T-cell (primary cell): ENCODE measurements at places on chromosomes 1 and 21. TPM values are rescaled to one million over a fixed set of nuclear protein-coding genes. Genes with fewer than 3 reads are reported as not detected.

GRCh38 chr1:70431874-70432273, 20.8 kb downstream of the CTH start:
- no peak overlapping the region for H3K4me3 ChIP-seq
- H3K36me3 ChIP-seq = peaks cover 4% of the 10 kb centered on the region
- no peaks in the 10 kb centered on the region for H3K4me1 ChIP-seq
- no peaks in the 10 kb centered on the region for H3K27me3 ChIP-seq
- DNase-seq = no peak

DNA sequence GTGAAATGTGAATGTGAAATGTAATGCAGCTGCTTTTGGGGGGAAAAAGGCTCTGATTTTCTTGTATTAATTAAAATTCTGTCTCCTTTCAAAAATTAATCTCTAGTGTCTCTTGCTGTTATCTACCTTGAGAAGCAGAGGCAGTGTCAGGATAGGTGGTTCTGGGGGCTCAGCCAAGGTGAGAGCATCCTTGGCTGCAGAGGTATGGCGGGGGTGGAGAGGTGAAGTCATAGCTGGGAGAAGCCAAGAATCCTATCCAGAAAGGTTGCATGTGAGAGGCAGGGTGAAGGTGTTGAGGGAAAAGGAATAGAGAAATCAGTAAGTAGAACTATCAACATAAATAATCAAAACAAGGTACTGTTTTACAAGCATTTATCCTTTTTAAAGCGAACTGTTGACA, 181.2 kb downstream of the CACNA1E start:
- H3K27me3 ChIP-seq = no peaks in the 10 kb centered on the region
- no peak for DNase-seq
- H3K27ac ChIP-seq = no peak overlapping the region
- H3K4me1 ChIP-seq = no peaks in the 10 kb centered on the region
- no peak overlapping the region for H3K4me3 ChIP-seq

DNA sequence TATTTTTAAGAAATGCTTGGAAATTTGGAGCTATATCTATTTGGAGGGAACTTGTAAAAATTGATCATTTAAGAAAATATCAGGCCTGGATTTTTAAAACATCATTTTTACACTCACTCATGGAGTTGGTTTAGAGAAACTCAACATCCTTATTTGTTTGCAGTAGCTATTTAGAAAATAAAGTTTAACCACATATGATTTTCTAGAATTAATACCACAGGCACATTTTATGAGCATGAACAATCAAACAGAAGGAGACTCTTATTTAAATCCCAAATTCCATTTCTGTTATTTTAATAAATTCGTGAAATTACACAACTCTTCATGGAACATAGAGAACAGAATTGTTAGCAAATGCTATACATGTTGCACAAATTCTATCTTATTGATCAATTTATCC, 3.2 kb downstream of the CDKN2C start:
- H3K27me3 ChIP-seq = peaks cover 21% of the 10 kb centered on the region
- DNase-seq = no peak
- peaks cover 12% of the 10 kb centered on the region for H3K4me1 ChIP-seq
- H3K36me3 ChIP-seq = no peaks in the 10 kb centered on the region

Gene MPZL1
- total RNA-seq = 5.1 TPM

DNA sequence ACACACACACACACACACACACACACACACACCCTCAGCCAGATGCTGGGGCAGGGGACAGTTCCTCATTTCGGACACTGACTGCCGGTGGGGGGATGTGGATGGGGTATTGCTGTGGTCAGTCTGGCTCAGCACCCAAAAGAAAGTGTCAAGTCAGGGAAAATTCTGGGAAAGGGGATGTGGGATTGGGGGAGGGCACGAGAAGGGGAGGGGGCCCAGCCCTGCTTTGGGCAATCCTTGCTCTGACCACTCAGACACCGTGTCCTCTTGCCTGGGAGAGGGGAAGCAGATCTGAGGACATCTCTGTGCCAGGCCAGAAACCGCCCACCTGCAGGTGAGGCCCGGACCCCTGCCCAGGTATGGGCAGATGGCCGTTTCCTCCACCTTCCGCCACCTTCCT, at the start of gene C1QC:
Gene C1QC, plus strand, starts transcription at position 253 of the 400 bp plus-strand sequence. CDS start 391 bp downstream, outside the sequence.
- H3K4me3 ChIP-seq = no peak within 1 kb of the TSS
- peaks cover 6% of the 10 kb centered on the region for H3K4me1 ChIP-seq
- H3K36me3 ChIP-seq = no peaks in the 10 kb centered on the region
- H3K27me3 ChIP-seq = peaks cover 55% of the 10 kb centered on the region
- no peak within 1 kb of the TSS for H3K27ac ChIP-seq
- no peak for DNase-seq

- H3K27ac ChIP-seq = no peak overlapping the region
- H3K4me3 ChIP-seq = no peak overlapping the region
- peaks cover 49% of the 10 kb centered on the region for H3K27me3 ChIP-seq
- DNase-seq = no peak
- H3K36me3 ChIP-seq = no peaks in the 10 kb centered on the region
Observed at GRCh38 chr1:150256554-150257341, 826 bp upstream of the CA14 start.

- H3K4me3 ChIP-seq = no peak overlapping the region
- no peak for DNase-seq
- no peaks in the 10 kb centered on the region for H3K36me3 ChIP-seq
- no peak overlapping the region for H3K27ac ChIP-seq
- no peaks in the 10 kb centered on the region for H3K4me1 ChIP-seq
Observed at GRCh38 chr21:22804151-22804550, 1805.9 kb downstream of the NCAM2 start.

Gene ATP1A2
- total RNA-seq = not detected

DNA sequence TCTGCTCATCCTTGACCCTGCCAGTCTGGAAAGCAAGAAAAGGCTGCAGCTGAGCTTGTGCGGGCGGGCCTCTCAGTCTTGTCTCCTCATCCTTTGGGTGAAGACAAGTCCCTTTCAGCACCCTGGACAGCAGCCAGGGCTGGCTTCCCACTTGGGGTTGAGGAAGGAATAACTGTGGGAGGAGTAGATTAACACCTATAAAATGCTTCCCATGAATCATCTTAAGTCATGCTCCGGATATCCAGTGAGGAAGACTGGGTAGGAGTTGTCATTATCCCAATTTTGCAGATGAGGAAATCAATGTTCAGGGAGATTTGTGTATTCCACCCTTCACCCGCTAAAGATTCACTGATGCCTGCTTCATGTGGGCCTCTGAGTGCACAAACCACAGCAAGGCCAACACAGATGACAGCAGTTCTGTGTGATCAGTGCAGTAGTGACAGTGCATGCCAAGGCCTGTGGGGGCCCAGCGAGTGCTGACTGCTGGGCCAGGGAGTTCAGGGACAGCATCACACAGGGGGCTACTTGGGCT, 20.1 kb upstream of the COL16A1 start:
- no peak overlapping the region for H3K27ac ChIP-seq
- no peak for DNase-seq
- no peaks in the 10 kb centered on the region for H3K4me1 ChIP-seq

DNA sequence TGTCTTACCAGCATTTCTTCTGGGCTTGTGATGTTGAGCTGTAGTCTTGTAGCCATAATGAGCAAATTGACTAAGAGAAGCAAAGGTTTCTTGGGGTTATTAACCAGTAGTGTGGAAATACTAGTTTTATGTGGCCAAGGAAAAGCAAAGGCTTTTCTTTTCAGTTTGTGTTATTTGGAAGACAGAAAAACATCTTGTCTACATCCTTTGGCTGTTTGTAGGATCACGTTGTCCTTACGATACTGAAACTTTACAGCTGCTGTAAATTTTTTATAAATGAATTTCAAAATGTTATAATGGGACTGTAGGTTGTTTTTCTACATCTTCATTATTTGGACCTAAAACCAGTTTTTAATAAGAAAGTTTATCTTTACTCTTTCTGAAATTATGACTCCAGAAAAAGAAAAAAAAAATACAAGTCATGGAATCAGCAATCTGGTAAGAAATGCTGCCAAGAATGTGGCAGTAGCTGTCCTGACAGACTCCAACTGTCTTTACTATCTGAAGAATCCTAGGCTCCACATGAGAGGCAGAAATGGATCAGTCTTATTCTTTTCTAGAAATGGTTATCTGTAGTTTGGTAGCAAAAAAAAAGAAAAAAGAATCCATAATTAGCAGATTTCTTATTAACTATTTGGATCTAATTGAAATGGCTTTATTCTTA, 41.6 kb upstream of the QSOX1 start:
- no peak overlapping the region for H3K27ac ChIP-seq
- no peak overlapping the region for H3K4me3 ChIP-seq
- no peaks in the 10 kb centered on the region for H3K4me1 ChIP-seq
- H3K27me3 ChIP-seq = no peaks in the 10 kb centered on the region

- H3K27me3 ChIP-seq = peaks cover 12% of the 10 kb centered on the region
- no peaks in the 10 kb centered on the region for H3K36me3 ChIP-seq
- no peak for DNase-seq
- no peak overlapping the region for H3K27ac ChIP-seq
Observed at GRCh38 chr1:210298296-210298695, 30.4 kb upstream of the HHAT start.

Gene LCA5L
- 0.39 TPM for total RNA-seq

DNA sequence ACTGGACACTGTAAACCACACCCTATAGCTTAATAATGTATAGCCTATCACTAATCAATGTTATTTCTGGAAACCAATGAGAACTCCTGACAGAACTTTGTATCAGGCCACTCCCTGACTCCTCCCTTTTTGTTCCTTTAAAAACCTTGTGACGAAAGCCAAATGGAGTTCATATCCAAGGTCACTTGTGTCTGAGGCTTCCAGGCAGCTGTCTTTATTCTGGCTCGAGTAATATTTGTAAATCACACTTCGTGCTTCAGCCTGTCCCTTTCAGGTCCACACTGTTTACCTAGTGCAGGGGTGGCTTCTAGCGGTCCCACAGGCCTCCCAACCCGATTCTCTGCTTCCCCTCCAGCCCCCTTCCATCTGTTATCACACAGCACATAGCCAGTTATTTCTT, 16.2 kb upstream of the CAPN9 start:
- H3K36me3 ChIP-seq = no peaks in the 10 kb centered on the region
- no peaks in the 10 kb centered on the region for H3K27me3 ChIP-seq
- no peak for DNase-seq
- H3K27ac ChIP-seq = no peak overlapping the region
- H3K4me3 ChIP-seq = no peak overlapping the region

DNA sequence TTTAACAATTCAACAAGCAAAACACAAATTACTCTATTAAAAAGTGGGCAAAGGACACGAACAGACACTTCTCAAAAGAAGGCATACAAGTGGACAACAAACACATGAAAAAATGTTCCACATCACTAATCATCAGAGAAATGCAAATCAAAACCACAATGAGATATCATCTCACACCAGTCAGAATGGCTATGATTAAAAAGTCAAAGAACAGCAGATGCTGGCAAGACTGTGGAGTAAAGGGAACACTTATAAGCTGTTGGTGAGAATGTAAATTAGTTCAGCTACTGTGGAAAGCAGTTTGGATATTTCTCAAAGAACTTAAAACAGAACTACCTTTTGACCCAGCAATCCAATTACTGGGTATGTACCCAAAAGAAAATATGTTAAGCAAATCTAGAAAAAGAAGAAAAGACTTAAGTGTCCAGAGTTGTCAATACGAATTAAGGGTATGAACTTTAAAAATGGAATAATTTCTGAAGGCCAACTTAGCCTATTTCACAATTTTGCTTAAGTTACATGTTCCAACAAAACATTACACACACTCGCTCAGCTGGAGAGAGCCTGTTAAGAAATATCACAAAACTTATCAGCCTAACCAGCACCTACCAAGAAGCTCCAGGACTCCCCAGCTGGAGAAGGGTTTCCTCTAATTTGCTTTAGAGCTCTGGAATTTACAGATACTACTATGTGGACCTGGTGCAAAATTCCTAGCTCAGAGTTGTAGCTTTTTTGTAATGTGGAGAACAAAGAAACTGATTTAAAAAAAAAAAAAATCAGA, 232.1 kb downstream of the DUSP10 start:
- no peak overlapping the region for H3K27ac ChIP-seq
- H3K4me3 ChIP-seq = no peak overlapping the region
- DNase-seq = no peak
- H3K27me3 ChIP-seq = peaks cover 3% of the 10 kb centered on the region
- H3K36me3 ChIP-seq = no peaks in the 10 kb centered on the region
